ENCODE measurements at places on chromosomes 7 and 10.
A peak's percentile ranks its signal among the peaks of the same experiment; 100 is the strongest.

- DNase-seq, result peak; percentile 66
Measured at GRCh38 chr10:43105102-43105955, 28.5 kb downstream of the RET start.

- no peak for DNase-seq
Measured at GRCh38 chr10:3162533-3162932, 10.0 kb downstream of the PITRM1 start.

DNA sequence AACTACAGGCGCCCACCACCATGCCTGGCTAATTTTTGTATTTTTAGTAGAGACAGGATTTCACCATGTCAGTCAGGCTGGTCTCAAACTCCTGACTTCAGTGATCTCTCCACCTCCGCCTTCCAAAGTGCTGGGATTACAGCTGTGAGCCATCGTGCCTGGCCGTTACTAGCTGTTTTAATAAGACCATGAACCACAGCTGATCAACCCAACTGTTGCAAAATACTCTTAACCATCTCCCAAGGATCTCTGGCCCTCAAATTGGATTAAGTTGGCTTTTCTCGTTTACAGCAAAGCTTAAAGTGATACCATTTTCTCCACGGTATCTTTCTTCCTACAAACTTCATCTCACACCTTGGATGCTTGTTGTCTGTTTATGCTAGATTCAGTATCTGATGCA lies 18.3 kb downstream of the ZFAND2A start:
- no peak for DNase-seq

DNA sequence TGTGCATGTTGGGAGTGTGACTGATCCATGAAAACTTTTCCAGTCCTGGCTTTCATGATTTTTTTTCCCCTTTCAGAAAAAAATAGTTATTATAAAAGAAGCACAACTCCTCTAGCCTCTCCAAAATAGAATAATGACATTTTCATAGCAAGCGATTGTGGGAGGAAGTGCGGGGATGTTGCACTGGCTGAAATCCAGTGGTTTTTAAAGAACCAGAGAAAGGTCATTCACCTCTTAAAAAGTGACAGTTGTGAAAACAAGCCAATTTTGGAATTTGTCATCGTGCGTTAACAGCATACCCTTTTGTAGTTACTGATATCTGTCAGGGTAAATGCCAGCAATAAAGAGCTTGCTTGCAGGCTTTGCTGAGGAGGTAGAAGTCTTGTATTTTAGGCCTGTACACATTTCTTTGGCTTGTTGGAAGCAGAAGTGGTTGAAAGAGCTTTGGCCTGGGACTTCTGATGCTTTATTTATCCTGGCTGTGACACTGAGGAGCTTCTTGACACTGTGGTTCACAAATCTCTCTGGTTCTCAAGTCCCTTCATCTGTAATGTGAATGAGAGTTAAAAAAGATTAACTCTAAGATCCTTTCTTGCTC lies 545.9 kb downstream of the REEP3 start:
- DNase-seq, result no peak

GRCh38 chr10:32349199-32349585 lies 2.2 kb upstream of the EPC1 start:
- no peak for DNase-seq

DNA sequence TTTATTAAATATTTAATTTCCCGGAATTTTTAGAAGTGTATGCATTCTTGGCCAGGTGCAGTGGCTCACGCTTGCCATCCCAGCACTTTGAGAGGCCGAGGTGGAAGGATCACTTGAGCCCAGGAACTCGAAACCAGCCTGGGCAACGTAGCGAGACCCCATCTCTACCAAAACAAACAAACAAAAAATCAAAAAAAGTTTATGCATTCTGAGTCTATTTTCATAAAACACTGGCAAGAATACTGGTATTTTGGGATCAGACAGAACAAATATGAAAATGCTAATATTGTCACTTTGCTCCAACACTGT lies 440.8 kb upstream of the FOXK1 start:
- DNase-seq, result no peak

DNA sequence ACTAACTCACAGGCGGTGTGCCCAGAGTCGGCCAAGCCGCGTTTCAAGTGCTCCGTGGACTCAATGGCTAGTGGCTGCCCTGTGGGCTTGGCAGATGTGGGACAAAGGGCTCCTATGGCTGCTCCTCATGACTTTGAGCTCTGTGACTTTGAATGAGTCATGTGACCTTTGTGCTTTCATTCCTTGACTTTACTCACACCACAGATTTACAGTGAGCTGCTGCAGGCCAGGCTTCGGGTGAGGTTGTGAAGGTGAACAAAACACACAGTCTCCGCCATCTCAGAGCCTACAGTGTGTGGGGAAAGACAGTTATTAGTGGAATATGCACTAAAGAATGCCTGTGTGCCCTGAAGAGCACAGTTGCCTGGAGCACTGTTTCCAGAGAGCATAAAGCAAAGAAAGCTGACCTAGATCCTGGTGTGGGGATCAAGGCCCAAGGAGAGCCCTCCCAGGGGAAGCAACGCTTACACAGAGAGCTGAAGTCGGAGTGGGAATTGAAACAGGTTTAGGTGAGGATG lies 29.7 kb upstream of the PLEKHA1 start:
- no peak for DNase-seq

DNA sequence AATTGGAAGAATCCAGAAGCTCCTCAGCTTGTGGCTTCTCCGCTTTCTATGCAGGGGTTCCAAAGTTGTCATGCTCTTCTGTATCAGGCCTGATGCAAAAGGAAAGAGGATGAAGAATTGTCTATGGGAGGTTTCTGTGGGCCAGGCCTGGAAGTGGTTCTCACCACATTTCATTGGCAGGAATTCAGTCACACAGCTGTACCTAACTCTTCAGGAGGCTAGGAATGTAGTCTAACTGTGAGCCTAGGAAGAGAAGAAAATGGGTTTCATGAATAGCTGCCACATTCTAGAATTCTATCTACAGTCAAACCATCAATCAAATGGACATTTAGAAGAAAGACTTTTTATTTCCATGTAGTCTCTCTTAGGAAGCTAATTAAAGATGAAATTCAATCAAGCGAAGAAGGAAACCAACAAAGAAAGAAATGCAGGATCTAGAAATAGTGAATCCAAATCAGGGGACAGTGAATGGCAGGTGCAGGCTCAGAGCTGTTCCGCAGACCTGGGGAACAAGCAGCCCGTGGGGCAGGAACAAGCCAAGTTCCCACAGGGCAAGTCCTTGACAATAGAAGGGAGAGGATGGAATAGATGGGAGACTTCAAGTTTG lies 25.4 kb upstream of the USP6NL start:
- DNase-seq, result no peak

DNA sequence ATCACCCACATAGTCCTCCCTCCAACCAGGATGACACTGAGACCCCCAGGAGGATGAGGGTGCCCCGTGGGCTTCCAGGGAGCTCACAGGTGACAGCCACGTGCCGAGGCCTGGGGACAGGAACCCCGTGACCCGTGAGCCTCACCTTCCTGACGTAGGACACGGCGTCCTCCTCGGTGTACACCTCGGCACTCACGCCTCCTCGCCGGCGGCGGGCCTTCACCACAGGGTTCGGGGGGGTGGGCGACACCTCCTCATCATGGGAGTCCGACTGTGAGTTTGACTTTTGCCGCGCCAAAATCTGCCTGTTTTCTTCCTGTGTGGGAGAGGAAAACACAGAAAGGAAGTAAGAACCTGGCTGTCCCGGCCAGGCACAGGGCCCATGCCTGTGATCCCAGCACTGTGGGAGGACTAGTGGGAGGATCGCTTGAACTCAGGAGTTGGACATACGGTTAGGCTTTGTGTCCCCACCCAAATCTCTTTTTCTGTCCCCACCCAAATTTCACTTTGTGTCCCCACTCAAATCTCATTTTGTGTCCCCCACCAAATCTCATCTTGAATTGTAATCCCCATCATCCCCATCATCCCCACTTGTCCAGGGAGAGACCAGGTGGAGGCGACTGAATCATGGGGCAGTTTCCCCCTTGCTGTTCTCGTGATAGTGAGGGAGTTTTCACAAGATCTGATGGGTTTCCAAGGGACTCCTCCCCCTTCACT lies 45.9 kb upstream of the DNAAF5 start:
- DNase-seq, result no peak

DNA sequence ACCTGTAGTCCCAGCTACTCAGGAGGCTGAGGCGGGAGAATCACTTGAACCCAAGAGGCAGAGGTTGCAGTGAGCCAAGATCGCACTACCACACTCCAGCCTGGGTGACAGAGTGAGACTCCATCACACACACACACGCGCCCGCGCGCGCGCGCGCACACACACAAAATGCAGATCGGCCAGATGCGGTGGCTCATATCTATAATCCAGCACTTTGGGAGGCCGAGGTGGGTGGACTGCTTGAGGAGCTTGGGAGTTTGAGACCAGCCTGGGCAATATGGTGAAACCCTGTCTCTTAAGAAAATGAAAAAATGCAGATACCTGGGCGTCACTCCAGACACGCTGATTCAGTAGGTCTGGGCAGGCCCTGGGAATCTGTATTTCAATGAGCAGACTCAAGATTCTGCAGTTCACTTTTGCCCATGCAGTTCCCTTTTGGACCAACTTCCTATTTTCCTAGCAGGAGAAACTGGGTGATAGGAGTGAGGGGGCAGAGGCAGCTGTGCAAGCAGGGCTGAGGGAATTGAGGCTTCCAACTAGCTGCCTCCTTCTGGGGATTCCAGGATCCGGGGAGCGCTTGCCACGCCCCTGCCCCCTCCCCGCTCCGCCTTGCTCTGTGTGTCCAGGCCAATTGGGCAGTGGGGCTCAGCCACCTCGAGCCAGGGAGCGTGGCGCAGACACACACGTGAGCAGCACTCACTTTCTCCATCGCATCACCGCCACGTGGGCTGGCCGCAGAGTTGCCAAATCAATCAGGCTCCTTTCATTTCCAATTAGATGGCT lies 173.6 kb downstream of the SH3PXD2A start:
- DNase-seq, result no peak

- no peak for DNase-seq
Measured at GRCh38 chr7:23335136-23335535, 36.0 kb downstream of the MALSU1 start.

DNA sequence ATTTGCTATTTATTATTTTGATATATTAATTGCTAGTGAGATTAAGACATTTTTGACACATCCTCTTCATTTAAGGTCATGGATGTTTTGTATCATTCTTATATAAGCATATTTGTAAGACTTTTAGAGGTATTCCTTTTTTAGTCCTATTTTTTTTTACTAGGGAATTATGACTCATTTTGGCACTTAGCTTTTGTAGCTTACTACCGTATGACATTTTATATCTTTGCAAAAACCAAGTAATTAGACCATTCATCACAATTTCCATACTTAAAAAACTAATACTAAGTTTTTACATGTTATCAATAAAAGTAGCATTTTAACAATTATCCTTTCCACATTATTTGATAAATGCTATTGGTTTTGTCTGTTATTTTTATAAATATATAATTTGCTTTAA lies 41.6 kb downstream of the BMPR1A start:
- no peak for DNase-seq

GRCh38 chr10:8055420-8056349 lies 1.2 kb downstream of the GATA3 start:
- DNase-seq, result no peak

GRCh38 chr7:41870461-41871138 lies 167.7 kb upstream of the INHBA start:
- DNase-seq, result no peak

GRCh38 chr10:71848325-71849275 lies 2.5 kb downstream of the PSAP start:
- no peak for DNase-seq

- DNase-seq, result peak; percentile 12
Measured at GRCh38 chr10:119608316-119609155, 11.8 kb upstream of the TIAL1 start.

- no peak for DNase-seq
Measured at GRCh38 chr7:125927556-125927955, 997.9 kb upstream of the POT1 start.

DNA sequence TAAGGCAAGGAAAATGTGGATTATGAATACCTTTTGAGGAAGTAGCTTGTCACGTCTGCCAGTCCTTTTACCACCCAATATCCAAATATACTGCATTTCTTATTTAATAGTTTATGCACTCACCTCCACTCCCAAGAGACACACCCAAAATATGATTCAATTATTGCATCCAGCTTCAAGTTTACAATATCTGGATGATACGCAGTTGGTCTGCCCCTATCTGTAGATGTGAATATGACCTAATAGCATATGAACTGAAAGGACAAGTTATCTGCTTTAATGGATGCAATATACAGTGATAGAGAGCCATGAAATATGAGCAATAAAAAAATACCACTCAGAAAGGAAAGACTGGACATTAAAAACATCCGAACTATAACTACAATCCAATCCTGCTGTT lies 159.4 kb upstream of the MAGI2 start:
- no peak for DNase-seq

DNA sequence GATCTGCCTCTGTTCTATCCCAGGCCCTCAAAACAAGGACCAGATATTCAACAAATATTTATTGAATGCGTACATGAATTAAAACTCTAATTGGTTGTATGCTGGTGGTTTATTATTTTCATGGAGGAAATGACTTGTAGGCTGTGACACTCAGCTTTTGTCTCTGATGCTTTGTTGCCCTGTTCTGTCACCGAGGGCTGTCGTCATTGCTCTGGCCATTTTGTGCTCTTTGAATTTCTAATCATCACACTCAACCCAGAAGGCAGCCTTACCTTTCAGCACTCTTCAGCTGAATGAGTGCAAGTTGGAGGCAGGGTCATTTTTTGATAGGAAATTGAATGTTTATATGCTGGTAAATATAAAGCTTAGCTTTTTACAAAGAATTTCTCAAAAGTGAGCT lies 14.5 kb downstream of the SRGN start:
- DNase-seq, result no peak

GRCh38 chr7:70646536-70647248 lies 485.3 kb upstream of the GALNT17 start:
- no peak for DNase-seq

GRCh38 chr10:112912410-112912928 lies 37.6 kb upstream of the TCF7L2 start:
- no peak for DNase-seq
